Hematopoietic multipotent progenitor cell treated with erythropoietin and hydrocortisone succinate and interleukin-3 and kit ligand, for 15 days (in vitro differentiated cells): ENCODE measurements at places on chromosomes 12 and 14.
A peak's percentile ranks its signal among the peaks of the same experiment; 100 is the strongest.

GRCh38 chr14:91693346-91693745 is 38.5 kb downstream of the CATSPERB start:
- DNase-seq: no peak

DNA sequence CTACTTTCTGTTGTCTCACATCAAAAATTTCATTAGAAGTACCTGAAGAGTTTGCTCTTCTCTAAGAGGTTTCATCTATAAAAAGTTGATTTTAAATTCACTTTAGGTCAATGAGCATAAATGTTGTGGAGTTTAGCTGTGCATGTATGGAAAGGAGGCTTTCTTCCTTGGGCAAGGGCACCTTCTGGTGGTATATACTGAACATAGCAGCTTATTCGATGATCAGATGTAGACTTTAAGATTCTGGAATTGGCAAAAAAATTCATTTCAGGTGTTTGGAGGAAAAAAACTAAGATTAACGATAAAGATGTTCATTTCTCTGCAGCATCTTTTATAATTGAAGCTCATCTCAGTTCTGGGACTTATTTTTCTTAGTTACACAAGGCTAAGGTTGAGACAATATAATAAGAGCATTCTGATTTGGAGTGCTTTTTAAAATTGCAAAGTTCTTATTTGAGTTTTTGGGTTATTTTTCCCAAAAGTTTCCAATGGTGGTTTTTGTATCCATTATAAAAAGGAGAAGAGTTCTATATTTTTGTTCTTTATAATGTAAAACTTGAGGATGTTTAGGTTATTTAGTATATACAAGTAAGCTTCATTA is 46.8 kb downstream of the TMEM117 start:
- DNase-seq: peak; percentile 55

GRCh38 chr12:12365446-12365802 is 8.5 kb downstream of the BORCS5 start:
- DNase-seq: no peak

DNA sequence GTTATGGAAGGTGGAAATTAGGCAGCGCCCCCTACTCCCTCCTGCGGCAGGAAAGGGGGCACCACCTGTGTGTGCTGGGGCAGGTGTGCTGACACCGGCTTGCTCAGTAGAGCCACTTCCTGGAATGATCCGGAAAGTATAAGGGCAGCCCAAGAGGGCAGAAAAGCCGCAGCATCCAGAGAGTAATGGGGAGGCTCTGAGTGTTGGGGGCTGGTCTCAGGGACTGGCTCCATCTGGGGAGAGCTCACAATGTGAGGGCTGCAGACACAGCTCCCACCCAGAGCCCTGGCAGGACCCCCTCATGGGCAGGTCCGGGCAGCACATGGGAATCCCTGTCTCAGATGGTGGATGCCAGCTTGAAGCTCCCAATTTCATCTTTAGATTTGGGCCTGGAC is 187.6 kb upstream of the C14orf180 start:
- DNase-seq: no peak

DNA sequence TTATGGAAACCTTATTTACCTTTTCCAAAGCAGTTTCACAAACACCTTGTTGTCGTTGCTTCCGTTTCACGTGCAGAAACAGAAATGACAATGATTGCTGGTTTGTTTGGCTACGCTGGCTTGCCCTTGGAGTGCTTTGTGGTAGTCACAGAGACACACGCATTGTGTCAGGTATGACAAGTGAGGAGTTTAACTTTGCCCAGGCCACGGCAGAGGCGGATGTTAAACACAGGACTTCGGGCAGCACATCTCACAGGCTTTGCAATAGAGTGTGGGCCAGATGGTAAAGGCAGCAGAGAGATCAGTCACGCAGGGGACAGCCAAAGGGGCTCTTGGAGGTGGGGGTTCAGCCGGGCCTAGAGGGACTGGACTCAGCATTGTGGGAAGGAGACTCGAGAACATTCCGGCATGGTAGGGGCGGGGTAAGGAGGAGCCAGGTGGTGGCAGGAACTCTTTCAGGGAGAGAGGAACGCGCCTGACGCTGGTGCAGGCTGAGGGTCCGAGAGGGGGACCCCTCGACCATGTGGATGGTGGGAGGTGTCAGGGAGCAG is 59.8 kb upstream of the KCNA1 start:
- no peak for DNase-seq

DNA sequence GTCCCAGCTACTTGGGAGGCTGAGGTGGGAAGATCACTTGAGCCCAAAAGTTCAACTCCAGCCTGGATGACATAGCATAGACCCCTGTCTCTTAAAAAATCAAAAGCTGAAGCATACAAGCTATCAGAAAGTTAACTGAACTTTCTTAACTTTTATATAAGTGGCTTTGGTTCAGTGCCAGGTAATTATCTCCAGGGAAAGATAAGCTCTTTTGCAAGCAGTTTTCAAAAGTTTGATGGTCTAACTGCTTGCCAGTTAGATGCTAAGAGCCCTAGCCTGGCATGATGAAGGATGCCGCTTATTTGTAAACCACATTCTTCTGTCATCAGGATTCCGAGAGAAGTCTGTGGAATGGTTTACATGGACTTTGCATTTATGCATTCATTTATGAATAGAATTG is 409.1 kb downstream of the AEBP2 start:
- DNase-seq: no peak

DNA sequence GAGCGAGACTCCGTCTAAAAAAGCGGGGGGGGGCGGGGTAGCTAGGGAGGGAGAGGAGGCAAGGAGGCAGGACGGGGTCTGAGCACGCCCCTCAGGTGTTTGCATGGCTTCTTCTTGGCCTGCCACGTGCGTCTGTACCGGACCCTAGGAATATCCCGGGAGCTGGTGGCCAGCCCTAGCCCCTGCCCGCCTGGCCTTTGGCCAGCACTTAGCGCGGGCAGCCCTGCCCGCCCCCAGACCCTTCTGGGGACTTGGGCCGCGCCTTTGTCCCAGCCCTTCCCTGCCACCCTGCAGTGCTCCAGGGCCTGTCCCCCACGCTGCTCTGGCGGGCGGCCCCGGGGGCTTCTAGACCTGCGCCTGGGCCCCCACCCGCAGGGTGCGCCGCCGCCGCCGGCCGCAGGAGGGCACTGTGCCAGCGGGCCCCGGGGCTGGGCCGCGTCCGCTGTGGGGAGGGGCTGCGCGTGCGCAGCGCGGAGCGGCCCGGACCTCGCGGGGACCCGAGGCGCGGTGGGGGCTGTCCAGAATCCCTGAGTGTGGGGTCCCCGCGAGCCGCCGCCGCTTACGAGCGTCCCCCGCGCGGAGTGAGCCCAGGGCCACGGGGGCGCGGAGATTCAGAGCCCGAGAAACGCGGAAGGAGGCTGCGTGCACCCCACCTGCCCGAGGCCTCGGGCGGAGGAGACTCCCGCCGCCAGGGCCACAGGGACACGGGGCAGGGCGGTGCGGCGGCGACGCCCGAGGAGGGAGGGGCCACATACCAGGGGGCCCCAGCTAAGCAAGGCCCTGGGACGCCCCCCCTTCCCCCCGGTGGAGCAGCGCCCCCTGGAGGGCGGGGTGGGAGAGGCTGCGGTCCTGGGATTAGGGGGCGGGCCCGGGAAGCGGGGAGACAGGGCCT is 21.0 kb downstream of the SLC25A29 start:
- DNase-seq: peak; percentile 74

DNA sequence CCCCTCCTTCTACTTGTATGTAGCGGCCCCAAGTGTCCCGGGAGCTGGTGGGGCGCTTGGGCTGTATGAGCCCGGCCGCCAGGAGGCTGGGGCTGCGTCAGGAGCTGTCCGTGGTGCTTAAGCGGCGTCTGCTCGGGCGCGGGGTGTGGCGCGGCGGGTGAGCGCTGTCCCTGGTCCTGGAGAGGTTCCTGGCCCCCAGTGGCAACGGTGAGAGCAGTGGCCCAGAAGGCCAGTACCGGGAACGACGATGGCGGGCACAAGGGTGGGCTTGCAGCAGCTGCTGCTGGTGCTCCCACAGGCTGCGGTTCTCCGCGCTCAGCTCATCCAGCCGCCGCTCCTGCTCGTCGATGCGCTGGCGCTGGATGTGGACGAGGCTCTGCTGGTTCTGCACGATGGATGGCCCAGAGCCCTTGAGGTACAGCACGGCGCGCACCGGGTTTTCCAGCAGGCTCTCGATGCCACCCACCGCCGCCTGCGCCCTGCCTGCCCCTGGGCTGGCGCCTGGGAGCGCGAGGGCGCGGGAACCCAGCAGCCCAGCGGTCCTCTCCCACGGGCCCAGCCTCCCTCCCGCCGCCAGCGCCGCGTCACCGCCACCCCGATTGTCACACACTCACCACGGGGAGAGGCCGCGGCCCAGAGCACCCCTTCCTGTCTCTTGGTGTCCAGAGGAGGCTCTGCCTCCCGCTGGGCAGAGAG is 41.9 kb upstream of the FKBP4 start:
- DNase-seq: peak; percentile 61

DNA sequence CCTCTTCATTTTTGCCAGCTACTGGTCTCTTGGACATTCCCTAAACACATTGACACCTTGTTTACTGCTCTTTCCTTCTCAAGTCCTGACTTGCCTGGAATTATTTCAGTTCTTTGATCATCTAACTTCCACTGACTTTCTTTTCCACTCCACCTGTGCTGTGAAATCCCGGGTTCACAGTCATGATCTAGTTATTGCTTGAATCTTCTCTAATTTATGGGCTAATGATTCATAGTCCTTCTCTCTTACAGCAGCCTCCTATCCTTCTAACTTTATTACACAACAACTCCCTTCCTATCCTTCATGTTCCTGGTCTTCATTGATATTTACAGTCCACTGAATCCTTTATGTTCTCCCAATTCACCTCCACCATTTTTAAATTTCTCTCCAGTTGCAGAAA is 260.1 kb downstream of the C12orf75 start:
- DNase-seq: no peak

- no peak for DNase-seq
Observed at GRCh38 chr12:6839482-6840201, 1.1 kb upstream of the GNB3 start.

- no peak for DNase-seq
Observed at GRCh38 chr14:85572845-85573244, 42.9 kb downstream of the FLRT2 start.

DNA sequence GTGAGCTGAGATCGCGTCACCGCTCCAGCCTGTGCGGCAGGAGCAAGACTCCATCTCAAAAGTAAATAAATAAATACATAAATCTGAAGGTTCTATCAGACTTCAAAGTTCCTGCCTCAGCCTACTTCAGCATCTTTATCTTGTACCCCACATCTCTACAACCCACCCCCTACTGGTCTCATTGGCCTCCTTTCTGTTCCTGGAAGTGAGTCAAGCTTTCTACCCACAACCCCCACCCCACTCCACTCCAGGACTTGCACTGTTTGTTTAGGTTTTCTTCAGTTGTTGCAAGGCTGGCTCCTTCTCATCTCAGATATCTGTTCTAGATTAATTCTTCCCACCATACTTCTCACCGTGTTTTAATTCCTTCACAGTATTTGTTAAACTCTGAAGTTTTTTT is 714 bp upstream of the PSMC6 start:
- peak; percentile 27 for DNase-seq

DNA sequence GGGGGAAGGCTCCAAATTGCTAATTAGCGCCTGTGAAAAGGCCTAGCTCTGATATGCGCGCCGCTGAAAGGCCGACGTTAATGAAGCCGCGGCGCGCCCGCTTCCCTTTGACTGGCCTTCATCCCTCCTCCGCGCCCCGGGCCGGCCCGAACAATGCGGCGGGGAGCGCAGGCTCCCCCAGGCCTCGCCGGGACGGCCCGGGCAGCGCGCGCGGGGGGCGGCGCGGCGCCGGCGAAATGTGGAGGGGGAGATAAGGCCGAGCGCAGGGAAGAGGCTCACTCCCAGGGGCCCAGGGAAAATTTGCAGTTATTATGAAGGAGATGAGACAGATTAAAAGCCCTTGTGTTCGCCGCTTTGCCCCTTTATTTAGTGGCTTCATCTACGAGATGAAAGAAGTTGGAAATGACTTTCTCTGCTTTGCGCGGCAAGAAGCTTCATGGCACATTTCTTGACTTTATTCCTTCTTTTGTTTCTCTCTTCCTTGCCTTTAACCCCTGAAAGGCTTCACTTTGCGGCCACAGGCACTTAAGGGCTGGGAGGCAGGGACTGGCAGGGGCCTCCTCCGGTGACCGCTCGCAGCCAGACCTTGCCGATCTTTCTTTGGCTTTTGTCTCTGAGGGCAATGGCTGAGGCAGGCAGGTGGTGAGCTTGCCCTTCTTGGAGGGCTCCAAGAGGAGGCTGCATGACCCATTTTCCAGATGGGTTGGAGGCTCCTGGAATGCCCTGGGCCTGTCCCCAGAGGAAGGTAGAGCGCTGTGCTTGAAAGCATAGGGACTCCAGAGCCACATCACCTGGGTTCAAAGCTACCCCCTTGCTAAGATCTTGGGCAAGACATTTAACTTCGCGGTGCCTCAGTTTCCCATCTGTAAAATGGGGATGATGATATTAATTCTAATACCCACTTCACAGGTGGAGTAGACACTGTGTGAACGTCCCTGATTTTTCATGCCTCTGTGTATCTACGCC is 12.7 kb upstream of the GPATCH2L start:
- no peak for DNase-seq

DNA sequence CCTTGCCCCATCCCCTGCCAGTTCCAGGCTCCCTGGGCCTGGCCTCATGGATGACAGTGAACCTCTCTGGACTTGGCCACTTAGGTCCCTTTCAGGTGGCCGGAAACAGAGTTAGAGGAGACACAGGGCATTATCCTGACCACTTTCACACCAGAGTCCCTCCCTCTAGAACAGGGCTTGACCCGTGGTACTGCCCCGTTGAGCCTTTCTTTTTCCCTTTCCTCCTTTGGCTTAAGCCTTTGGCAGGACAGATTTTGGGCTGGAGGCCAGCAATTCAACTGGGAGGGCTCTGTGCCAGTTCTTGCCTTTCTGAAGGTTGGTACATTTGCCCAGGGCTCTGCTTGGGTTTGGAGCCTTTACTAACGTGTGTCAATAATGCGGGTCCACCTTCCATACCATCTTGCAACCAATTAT is 22.8 kb downstream of the TPCN1 start:
- DNase-seq: no peak

- no peak for DNase-seq
Observed at GRCh38 chr12:102050660-102051430, 10.9 kb downstream of the WASHC3 start.

DNA sequence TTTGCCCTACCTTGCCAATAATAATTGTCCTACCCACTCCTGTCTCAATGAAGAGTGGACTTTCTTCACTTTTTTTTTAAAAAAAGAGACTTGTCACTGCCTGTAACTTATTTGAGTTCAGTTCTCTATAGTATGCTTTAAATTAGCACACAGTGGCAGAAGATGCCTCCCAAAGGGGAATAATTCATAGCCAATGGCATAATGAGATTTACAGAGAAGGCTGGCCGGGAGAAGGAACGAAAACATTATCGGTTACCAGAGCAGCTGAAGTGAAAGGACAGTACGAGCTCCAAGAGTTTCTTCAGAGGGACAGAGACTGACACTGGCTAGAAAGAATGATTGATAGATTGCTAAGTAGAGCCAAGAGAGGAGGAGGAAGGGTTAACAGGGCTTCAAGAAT is 356.3 kb downstream of the EMP1 start:
- DNase-seq: no peak

GRCh38 chr12:5633106-5633505 is 201.2 kb downstream of the NTF3 start:
- DNase-seq: no peak

DNA sequence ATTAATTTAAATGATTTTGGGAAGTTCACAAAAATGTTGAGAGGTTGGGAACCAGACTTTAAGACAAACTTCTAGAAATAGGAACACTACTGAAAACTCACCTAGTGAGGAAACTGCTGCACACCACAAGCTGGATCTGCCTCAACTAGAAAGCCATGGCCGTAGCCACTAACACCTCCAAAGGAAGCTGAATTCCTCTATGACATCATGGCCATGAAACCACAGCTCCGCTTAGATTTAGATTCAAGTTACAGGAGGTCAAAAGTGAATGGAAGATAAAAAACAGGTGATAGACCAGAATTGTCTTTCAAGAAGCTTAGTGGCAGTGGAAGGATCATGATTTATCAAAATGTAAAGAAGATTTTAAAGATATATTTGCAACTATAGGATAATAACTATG is 208.8 kb upstream of the ALG10 start:
- DNase-seq: no peak
